Karpas-422 (cell line): ENCODE measurements at places on chromosomes 6 and 20. TPM values are rescaled to one million over a fixed set of nuclear protein-coding genes. Genes with fewer than 3 reads are reported as not detected.

GRCh38 chr6:124982669-124983068 lies 20.4 kb downstream of the RNF217 start:
- no peaks in the 10 kb centered on the region for H3K36me3 ChIP-seq
- DNase-seq = peak; percentile 19
- no peaks in the 10 kb centered on the region for H3K4me1 ChIP-seq
- no peak overlapping the region for H3K27ac ChIP-seq

- no peak for DNase-seq
- peaks cover 25% of the 10 kb centered on the region for H3K36me3 ChIP-seq
- no peak overlapping the region for H3K4me3 ChIP-seq
- H3K4me1 ChIP-seq = peaks cover 21% of the 10 kb centered on the region
- H3K27ac ChIP-seq = no peak overlapping the region
These were observed 25.2 kb downstream of the TBPL1 start for GRCh38 chr6:133977983-133978895.

Gene RBM24
- total RNA-seq = not detected in 2 replicates

DNA sequence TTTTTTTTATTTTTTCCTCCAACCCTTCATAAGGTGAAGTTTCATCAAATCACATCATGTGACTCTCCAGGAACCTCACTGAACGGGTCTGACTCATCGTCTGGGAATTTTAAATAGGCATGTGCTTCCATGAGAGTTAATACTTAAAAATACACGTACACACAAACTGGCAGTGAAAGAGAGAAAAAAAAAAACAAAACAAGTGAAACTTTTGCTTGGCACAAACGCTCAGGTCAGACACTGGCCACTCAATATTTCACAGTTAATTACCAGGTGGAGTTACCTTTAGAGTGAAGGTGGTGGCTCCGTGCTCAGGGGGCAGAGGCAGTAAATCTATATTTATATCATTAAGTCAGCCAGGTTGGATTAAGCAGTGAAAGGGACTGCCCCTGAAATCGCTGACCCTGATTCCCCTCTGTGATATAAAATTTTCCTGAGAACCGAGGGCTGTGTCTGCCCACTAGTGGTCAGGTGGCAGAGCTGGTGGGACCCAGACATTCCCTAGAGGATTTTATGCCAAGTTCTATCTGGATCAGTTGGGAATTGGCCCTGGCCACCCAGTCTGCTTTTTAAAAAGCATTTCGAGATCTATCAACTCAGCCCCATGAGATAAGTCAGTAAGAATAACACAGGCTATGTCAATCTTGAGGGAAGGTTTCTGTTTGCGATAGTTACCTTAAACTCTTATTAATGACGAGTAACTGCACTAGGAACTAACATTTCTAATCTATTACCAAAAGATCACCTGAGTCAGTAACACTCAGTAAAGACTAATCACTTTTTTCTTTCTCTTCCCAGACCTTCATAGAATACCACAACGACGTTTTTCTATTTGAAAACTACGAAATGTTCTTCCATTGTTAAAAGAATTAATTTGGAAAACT lies 259.1 kb downstream of the HDGFL1 start:
- no peaks in the 10 kb centered on the region for H3K36me3 ChIP-seq
- no peak for DNase-seq
- H3K27me3 ChIP-seq = no peaks in the 10 kb centered on the region
- no peaks in the 10 kb centered on the region for H3K4me1 ChIP-seq
- H3K4me3 ChIP-seq = no peak overlapping the region
- H3K27ac ChIP-seq = no peak overlapping the region

DNA sequence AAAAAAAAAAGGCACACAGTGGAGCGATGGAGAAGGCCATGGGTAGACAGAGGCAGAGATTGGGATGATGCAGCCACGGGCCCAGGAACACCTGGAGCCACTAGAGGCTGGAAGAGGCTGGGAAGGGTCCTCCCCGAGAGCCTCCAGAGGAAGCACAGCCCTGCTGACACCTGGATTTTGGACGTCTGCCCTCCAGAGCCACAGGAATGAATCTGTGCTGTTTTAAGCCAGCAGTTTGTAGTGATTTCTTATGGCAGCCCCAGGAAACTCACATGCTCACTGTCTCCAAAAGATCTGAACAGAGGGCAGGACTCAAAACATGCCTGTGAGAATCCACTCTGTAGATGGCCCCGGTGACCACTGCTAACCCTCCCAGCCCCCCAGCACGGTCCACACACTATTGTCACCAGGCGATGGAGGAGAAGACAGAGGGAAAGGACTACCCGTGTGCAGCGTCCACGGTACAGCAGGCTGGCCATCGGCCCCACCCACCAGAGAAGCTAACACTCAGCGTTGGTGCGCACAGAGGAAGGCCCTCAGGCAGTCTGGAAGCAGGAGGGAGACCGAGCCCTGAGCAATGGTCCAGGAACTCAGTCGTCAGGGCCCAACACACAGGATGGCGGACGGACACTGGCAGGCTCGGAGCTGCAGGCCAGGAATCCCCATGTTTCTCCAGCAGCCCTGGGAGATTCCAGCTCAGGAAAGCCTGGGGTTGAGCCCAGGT lies 99.7 kb downstream of the BMP7 start:
- no peaks in the 10 kb centered on the region for H3K27me3 ChIP-seq
- H3K27ac ChIP-seq = no peak overlapping the region
- no peaks in the 10 kb centered on the region for H3K36me3 ChIP-seq
- no peak overlapping the region for H3K4me3 ChIP-seq
- H3K4me1 ChIP-seq = no peaks in the 10 kb centered on the region
- DNase-seq = no peak

Gene ADGRF5
- total RNA-seq = not detected in 2 replicates

GRCh38 chr20:57493091-57493615 lies 31.8 kb downstream of the CTCFL start:
- H3K36me3 ChIP-seq = peaks cover 34% of the 10 kb centered on the region
- peak; percentile 78 for DNase-seq
- no peaks in the 10 kb centered on the region for H3K27me3 ChIP-seq
- peaks cover 73% of the 10 kb centered on the region for H3K4me1 ChIP-seq
- H3K27ac ChIP-seq = peak overlapping the region; percentile 99
- H3K4me3 ChIP-seq = peak overlapping the region; percentile 57

GRCh38 chr20:11978496-11978895 lies 60.8 kb downstream of the BTBD3 start:
- no peak for DNase-seq
- H3K4me1 ChIP-seq = no peaks in the 10 kb centered on the region
- H3K27ac ChIP-seq = no peak overlapping the region
- H3K4me3 ChIP-seq = no peak overlapping the region
- no peaks in the 10 kb centered on the region for H3K36me3 ChIP-seq
